ENCODE measurements at places on chromosomes 12 and 14.

DNA sequence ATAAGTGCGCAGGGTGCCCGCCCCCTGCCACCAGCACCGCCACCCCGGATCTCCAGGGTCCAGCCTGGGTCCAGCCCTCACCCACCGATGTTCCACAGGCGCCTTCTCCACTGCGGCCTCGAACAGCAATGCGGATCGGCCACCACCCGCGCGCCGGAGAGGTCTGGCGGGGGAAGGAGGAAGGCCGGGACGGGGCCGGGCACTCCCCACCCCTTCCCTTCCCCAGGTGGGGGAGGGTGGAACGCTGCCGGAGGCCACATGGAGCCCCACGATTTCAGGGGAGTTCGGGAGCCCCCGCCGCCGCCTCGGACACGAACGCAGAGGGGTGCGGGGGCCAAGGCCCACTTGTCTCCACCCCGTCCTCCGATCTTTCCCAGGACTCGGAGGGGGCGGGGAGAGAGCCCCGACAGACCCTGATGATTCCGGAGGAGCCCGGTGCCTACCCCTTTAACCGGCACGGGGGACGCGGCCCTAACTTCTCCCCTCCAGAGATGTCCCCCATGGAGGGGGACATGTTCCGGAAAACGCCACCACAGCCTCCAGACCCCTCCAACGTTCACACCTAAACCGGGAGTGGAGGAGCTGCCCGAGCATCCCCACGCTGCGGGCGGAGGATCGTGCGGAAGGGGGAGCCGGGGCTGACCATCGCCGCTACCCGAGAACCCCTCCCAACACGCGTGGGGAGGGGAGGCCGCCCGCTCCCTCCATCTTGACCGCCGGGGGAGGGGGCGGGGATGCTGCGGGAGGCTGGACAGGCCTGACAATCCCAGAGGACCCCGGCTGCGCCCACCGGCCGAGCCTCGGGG is 1.1 kb downstream of the ATXN2 start:
- DNase-seq: peak; percentile 35

DNA sequence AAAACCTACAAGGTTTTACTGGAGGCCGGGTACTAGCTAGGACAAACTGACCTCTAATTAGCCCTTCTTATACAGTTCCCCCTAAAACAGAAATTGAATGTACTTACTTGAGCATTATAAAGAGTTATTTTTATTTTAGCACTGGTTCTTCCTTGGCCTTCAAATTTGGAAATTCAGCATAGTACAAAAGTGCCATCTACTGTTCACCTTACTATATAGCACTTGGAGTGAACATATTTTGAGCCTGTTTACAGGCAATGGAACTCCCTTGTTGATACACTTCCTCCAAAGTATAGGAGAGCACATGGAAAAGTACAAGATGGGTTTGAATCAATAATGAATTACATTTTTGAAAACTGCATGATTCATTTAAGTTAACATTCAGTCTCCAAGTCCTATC is 3.9 kb upstream of the POC1B start:
- DNase-seq: peak; percentile 59

DNA sequence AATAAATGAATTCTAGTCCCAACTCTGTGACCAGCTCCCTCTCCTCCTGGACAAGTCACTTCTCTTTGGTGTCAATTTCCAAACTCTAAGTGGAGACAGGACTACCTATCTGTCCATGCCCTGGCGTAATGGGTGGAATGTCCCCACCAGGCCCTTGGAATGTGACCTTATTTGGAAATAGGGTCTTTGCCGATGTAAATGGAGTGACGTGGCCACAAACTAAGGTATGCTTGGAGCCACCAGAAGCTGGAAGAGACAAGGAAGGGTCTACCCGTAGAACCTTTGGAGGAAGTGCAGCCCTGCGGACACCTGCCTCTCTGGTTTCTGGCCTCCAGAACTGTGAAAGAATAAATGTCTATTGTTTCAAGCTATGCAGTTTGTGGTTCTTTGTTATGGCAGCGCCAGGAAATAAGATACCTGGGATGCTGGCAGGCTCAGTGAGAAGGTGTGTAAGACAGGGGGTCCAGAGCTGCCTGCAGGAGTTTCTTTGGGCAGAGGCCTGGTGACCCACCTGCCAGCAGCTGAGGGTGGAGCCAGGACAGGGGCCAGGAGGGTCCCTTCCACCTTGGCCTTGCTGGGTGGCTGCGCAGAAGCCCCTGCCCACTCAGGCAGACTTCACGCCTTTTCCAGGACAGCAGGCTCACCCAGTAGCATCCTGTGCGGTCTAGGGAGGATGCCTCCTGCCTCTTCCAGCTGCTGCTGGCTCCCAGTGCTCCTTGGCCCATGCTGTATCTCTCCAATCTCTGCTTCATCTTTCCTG is 45.8 kb downstream of the ARL6IP4 start:
- DNase-seq: no peak

- DNase-seq: no peak
Measured at GRCh38 chr14:96559571-96559970, 57.4 kb downstream of the PAPOLA start.

DNA sequence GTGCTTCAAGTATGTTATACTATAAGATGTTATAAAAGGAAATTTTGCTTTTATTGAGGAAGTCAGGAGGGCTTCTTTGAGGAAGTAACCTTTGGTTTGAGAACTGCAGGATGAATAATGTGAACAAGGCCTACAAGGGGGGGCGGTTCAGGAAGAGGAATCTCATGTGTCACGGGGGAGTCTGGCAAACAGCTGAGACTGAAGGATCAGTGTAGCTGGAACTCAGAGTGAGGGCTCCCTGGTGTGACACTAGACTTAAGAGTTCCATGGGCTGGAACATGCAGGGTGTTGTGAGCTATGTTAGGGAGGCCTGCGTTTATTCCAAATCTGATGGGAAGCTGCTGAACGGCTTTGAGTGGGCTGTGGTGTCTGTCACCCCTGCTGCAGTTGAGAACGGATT is 62.3 kb downstream of the UNC79 start:
- DNase-seq: no peak

DNA sequence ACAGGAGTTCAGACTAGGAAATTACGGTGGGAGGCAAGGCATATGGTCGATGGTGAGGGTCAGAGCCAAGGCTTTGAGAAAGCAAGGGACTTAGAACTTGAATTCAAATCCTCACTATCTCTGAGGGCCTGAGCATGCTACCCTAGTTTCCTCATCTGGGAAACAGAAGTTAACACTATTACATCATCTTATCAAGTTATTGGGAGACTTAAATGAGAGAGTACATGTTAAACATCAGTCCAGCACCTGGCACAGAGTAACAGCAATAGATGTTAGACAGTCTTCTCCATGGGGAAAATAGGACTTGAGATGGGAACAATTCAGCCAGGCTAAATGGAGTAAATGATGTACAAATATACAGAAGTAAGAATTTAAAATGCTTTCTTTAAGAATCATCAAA is 38.5 kb downstream of the SLC38A1 start:
- DNase-seq: no peak

DNA sequence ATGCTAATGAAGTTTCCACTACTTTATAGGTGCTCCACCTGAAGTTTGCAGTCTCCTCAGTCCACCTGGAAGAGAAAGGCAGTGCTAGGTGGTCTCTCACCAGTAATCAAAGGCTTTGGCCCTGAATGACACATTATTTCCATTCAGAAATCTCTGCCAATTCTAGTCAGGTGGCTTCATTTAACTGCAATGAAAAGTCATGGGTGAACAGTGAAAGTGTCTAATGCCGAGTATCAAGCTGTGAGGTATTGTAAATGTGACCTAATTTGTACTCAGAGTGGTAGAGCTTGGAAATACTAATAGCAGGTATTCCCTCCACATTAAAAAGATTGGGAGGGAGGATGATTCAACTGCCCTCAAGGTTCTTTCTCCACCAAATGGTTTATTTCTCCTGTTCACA is 220.9 kb upstream of the LRFN5 start:
- no peak for DNase-seq

DNA sequence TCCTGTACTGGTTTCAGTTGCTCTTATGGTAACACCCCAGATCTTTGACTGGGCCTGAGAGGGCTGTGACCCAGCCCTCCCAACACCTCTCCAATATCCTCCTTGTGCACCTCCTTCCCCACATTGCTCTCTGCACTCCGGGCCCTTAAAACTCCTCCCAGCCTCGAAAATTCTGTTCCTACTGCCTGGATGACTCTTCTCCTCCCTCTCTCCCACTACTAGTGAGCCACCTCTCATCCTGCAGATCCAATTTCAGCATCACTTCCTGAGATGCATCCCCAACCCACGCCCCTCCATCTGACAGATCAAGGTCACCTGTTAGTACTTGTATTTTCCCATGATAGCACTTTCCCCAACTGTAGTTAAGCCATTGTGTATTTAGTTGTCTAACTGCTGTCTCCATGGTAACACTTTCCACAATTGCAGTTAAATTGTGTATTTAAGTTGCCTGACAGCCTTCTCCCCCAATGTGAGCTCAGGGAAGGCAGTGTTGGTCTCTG is 11.5 kb upstream of the NT5DC3 start:
- DNase-seq: peak; percentile 48

GRCh38 chr12:6333029-6333428 is 8.8 kb downstream of the TNFRSF1A start:
- DNase-seq: no peak

GRCh38 chr14:90614696-90615516 is 201.3 kb downstream of the TTC7B start:
- DNase-seq: no peak

GRCh38 chr12:65432651-65433050 is 154.2 kb downstream of the MSRB3 start:
- DNase-seq: no peak

- DNase-seq: no peak
Measured at GRCh38 chr12:95851606-95852005, 7.1 kb upstream of the SNRPF start.

- DNase-seq: no peak
Measured at GRCh38 chr12:80811957-80812708, 95.4 kb downstream of the MYF5 start.

GRCh38 chr14:100673085-100673806 is 53.4 kb upstream of the DLK1 start:
- DNase-seq: no peak

DNA sequence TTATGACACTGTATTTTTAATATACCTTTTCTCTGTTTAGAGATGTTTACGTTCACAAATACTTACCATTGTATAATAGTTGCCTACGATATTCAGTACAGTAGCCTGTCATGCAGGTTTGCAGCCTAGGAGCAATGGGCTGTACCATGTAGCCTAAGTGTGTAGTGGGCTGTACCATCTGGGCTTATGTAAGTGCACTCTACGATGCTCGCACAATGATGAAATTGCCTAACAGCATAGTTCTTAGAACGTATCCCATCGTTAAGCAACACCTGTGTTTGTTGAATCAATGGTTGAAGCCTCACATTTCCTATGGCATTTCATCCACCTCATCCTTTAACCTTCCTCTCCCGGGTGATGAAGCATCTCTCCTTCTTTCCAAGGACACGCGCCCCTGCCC is 12.5 kb upstream of the EML1 start:
- DNase-seq: peak; percentile 56

- no peak for DNase-seq
Measured at GRCh38 chr14:27114180-27114579, 516.3 kb upstream of the NOVA1 start.

DNA sequence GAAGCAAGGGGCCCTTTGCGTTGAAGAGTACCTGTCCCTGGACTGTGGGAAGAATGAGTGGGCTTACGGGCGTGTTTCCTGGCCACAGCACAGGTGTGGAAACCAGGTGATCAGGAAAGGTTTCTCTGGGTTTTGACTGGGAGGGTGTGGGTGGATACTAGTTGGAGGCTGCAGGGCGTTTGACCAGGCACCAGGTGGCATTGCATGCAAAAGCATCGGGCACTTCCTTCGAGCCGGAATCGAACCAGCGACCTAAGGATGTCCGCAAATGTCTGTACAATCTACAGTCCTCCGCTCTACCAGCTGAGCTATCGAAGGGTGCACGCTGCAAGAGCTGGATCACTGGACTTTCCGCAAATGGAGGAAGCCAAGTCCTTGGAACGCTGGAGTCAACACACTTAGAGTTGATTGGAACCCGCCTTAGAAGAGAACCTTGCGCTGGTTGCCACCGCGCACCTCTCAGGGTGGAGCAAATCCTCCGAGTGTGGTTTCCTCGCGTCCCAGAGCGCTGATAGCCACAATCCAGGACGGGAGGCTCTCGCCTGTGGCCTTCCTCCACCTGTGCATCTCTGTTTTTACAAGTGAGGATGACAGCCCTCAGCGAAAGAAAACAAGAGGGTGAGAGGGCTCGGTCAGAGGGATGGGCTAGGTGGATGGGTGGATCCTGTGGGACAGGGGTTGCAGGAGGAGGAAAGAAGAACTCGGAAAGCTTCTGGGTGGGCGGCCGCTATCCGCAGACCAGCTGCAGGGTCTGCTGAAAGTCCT is 21.2 kb upstream of the RNASE4 start:
- DNase-seq: peak; percentile 89

GRCh38 chr14:85811340-85811739 is 281.4 kb downstream of the FLRT2 start:
- peak; percentile 4 for DNase-seq

DNA sequence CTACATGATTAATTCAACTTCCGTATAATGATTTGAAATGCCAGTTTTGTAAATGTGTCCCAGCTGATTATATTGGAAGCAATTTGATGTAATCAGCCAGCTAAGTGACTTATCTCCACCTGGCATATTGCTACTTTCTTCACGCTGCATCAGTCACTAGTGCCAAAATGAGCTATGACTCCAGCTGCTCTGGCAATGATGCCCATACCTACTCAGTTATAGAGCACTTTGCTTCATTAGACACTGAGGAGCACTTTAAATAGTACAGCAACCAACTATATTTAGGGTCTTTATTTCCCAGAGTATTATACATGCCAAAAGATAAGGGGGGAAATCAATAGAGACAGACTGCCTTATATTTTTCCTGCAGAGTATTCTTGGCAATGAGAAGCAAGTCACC is 67.9 kb upstream of the LIN7A start:
- DNase-seq: no peak

DNA sequence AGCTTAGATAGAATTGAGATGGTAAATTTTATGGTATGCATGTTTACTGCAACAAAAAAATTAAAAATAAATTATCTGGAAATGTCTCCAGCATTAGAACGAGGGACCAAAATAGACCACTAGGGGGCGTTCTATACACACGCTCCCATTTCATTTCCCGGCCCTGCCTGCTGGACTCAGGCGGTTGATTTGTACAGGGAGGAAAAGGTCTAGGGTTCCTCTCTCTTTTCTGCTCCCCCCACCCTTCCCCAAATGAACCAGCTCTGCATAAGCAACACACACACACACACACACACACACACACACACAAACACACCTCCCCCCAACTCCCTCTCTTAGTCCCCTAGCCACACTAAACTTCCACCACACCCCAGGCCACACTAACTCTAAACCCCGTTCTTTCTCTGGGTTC is 7.8 kb upstream of the DTX1 start:
- DNase-seq: peak; percentile 69

DNA sequence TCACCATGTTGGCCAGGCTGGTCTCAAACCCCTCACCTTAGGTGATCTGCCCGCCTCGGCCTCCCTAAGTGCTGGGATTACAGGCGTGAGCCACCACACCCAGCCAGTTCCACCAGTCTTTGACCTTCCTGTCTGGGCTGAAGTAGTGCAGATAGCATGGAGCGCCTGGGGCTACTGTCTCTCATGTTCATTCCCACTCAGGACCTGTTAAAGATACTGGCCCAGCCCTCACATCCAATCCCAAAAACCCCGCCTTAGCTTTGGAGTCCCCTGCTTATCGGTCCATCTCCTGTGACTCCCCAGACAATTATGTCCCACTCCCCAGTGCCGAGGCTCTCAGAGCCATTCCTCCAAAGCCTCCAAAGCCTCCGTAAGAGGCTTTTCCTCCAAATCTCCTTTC is 12.0 kb upstream of the CELA1 start:
- DNase-seq: no peak

GRCh38 chr14:52222901-52223300 is 44.6 kb upstream of the PTGDR start:
- no peak for DNase-seq

- no peak for DNase-seq
Measured at GRCh38 chr14:53896726-53897125, 59.9 kb downstream of the BMP4 start.
